ENCODE measurements at places on chromosomes 5 and 9.

GRCh38 chr9:126756876-126757415 is 47.9 kb upstream of the ZBTB43 start:
- no peak for DNase-seq

DNA sequence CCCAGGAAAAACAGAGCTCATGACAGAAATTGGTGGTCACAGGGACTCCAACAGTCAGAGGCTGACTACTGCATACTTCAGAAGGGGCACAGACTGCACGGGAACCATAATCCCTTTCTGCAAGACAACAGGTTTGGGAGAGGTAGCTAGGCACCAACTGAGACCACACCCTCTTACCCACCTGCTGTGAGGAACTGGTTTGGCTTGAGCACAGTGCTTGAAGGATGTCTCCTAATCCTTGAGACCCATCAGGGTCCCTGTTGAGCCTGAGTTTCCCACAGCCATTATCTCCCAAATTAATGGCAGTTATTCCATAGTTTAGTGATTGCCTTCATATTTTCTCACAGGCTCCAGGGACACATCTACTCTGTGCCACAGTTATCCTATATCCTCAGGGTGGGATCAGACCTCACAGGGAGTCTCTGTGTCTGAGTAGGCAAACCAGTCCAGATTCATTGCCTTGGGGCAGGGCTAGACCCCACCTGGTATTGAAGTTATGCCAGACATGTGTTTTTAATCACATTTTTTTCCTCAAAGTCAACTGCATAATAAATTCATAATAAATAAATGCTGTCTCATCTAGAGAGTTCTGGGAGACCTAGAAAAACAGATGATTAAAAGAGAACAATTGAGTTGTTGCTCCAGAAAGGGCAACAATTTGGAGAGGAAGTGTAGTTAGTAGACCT is 9.3 kb upstream of the CAST start:
- no peak for DNase-seq

DNA sequence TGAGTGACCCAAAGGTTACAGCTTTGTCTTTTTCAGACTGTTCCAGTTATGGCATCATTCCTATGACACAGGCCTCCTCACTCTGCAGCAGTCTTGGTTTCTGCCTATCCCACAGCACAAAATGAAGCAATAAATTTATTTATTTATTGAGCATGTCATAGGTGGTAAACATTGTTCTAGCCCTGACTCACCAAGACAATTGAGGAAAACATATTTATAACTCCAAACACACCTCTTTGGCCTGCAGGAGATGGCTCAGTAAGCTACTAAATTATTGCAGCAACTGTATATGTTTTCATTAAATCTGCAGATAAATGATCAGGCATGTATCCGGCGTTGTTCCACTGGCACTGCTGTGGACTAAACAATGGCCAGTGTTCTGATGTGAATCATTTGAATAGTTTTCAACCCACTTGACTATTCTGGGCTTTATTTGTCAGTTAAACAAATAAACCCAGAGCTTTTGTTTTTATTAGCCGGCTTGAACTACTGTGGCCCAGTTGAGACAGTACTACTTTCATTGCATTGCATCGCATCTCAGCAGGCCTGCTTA is 83.2 kb downstream of the FOXD1 start:
- no peak for DNase-seq

DNA sequence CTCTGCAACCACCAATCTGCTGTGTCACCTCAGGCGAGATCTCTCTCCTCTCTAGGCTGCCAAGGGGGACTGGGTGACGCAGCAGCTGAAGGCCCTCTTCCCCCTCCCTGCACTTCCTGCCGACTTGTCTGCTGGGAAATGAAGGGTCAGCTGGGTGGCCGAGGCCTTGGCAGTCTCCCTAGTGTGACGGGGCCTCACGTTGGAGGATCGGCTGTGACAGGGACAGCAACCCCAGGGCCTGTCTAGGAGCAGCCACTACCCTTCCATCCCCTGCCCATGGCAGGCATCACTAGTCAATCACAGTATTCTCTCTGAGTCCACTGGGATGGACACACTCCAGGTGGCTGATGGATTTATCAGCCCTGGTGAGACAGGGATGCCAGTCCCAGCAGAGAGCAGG is 107.3 kb upstream of the SARDH start:
- DNase-seq: no peak

DNA sequence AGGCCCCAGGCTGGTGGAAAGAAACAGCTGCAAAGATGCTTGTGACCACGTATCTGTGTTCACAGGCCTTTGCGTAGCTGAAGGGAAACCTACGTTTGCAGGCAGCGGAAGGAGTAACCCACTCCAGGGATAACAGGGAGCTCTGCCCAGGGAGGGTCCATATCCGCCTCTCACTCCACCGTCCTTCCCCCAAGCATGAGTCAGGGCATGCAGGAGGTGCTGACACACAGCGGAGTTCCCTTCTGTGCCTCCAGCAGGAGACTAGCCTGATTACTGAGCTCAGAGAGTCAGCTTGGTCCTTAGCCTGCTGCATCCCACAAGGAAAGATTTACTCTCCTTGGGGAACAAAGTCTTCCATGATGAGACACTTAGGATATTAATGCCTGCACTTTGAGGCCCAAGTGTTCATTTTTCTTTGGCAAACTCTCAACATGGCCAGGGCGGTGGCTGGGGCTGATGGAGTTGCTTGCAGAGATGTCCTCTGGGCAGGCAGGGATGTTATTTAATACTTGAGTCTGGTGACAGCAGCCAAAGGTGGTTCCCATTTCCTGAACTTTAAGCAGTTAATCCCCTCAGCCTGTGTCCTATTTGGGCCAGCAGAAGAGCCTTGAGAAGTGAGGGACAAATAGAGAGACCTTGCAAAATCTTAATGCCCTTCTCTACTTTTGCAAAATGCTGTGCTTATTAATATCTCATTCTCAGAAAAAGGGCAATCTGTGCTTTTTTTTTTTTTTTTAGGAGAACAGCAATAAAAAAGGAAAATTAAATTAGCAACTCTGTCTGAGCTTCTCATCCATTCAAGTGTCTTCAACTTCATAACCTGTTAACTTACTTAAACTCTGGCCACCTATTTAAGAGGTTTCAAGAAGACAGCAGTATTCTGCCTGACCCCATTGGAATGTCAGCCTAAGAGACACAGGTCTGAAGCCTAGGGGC is 222.1 kb downstream of the HSPA4 start:
- DNase-seq: no peak

All from GM13977 (cell line).